ENCODE measurements at places on chromosomes 11 and 22. TPM values are rescaled to one million over a fixed set of nuclear protein-coding genes. Genes with fewer than 3 reads are reported as not detected.

The CELSR1 gene
- total RNA-seq, result 45.6 TPM

The AMPD3 gene
- 2.3 TPM for total RNA-seq

The TMEM109 gene
- total RNA-seq, result 63.6 TPM

The DGCR6 gene
- 3.9 TPM for total RNA-seq

The FREY1 gene
- total RNA-seq, result 0.85 TPM

The CHRM1 gene
- total RNA-seq, result not detected

The PANX2 gene
- total RNA-seq, result 0.34 TPM

The C11orf91 gene
- total RNA-seq, result not detected

The GGTLC3 gene
- not detected for total RNA-seq

The GGT5 gene
- total RNA-seq, result 27.8 TPM

The PHOX2A gene
- not detected for total RNA-seq

The PIM3 gene
- total RNA-seq, result 464 TPM

The TMEM126B gene
- total RNA-seq, result 69.4 TPM

The FAM227A gene
- total RNA-seq, result 0.65 TPM

The TRAF6 gene
- total RNA-seq, result 13.6 TPM

The LGALS12 gene
- total RNA-seq, result not detected

Measured in dermis blood vessel endothelial cell (primary cell).